Pericardium fibroblast (primary cell): ENCODE measurements at places on chromosomes 4 and X. TPM values are rescaled to one million over a fixed set of nuclear protein-coding genes. Genes with fewer than 3 reads are reported as not detected.

The RTL5 gene
- total RNA-seq = 2.5 and 7.1 TPM in 2 replicates

The CC2D2A gene
- total RNA-seq = 17.2 and 26.9 TPM in 2 replicates

The TBCK gene
- 24.3 and 25.1 TPM in 2 replicates for total RNA-seq

The VBP1 gene
- total RNA-seq = 32.0 and 37.3 TPM in 2 replicates

The GAGE1 gene
- not detected in 2 replicates for total RNA-seq

The TLR10 gene
- total RNA-seq = not detected in 2 replicates

The PAGE1 gene
- total RNA-seq = not detected in 2 replicates

The ATP5ME gene
- 92.9 and 185 TPM in 2 replicates for total RNA-seq

The BMX gene
- total RNA-seq = not detected in 2 replicates

The F11 gene
- not detected in 2 replicates for total RNA-seq

The C4orf51 gene
- not detected in 2 replicates for total RNA-seq

The TEX13C gene
- not detected in 2 replicates for total RNA-seq

The TMPRSS11D gene
- not detected in 2 replicates for total RNA-seq

The OPHN1 gene
- 1.4 and 1.6 TPM in 2 replicates for total RNA-seq

The POLN gene
- 1.1 and 1.9 TPM in 2 replicates for total RNA-seq

The NPY1R gene
- 1.3 TPM in 1 of 2 replicates, not detected in the other for total RNA-seq

The PRICKLE3 gene
- 7.1 and 15.0 TPM in 2 replicates for total RNA-seq

The SFRP2 gene
- 1.4 and 11.3 TPM in 2 replicates for total RNA-seq

The KCTD8 gene
- 0.35 and 0.43 TPM in 2 replicates for total RNA-seq

The CFAP47 gene
- total RNA-seq = not detected in 2 replicates

The MAGEA8 gene
- not detected in 2 replicates for total RNA-seq

The HPF1 gene
- 20.2 and 26.1 TPM in 2 replicates for total RNA-seq

The PITX2 gene
- total RNA-seq = 20.3 and 22.5 TPM in 2 replicates

The UGT2B15 gene
- not detected in 2 replicates for total RNA-seq

The PARM1 gene
- 0.77 and 7.7 TPM in 2 replicates for total RNA-seq

The AMBN gene
- total RNA-seq = not detected in 2 replicates

The PABPC5 gene
- 1.8 and 2.8 TPM in 2 replicates for total RNA-seq

The MAGEA6 gene
- not detected in 2 replicates for total RNA-seq

The KLHL4 gene
- 2.4 and 7.5 TPM in 2 replicates for total RNA-seq

The PFKFB1 gene
- total RNA-seq = 0.23 and 0.43 TPM in 2 replicates

The HSFX1 gene
- total RNA-seq = 0.12 and 0.60 TPM in 2 replicates

The NHSL2 gene
- 2.0 and 2.3 TPM in 2 replicates for total RNA-seq

The TRAPPC11 gene
- total RNA-seq = 26.7 and 34.5 TPM in 2 replicates

The PCDH18 gene
- total RNA-seq = 96.0 and 116 TPM in 2 replicates

The RBMX2 gene
- total RNA-seq = 10.7 and 12.3 TPM in 2 replicates

The PPID gene
- 12.7 and 22.6 TPM in 2 replicates for total RNA-seq

The YTHDC1 gene
- total RNA-seq = 22.7 and 33.6 TPM in 2 replicates

The STATH gene
- total RNA-seq = not detected in 2 replicates

The PSAPL1 gene
- total RNA-seq = 0.47 TPM in 1 of 2 replicates, not detected in the other

The MAGEA3 gene
- not detected in 2 replicates for total RNA-seq

The FRMD7 gene
- not detected in 2 replicates for total RNA-seq

The PLXNA3 gene
- 14.9 and 41.3 TPM in 2 replicates for total RNA-seq

The SPARCL1 gene
- 7.5 and 370 TPM in 2 replicates for total RNA-seq

The LRAT gene
- total RNA-seq = under 0.01 and 0.12 TPM in 2 replicates

The DRP2 gene
- 0.35 and 0.94 TPM in 2 replicates for total RNA-seq

The PAK3 gene
- total RNA-seq = 0.09 and 0.12 TPM in 2 replicates

The SORCS2 gene
- 0.58 and 4.3 TPM in 2 replicates for total RNA-seq
